ENCODE measurements at places on chromosomes 16 and 17.

DNA sequence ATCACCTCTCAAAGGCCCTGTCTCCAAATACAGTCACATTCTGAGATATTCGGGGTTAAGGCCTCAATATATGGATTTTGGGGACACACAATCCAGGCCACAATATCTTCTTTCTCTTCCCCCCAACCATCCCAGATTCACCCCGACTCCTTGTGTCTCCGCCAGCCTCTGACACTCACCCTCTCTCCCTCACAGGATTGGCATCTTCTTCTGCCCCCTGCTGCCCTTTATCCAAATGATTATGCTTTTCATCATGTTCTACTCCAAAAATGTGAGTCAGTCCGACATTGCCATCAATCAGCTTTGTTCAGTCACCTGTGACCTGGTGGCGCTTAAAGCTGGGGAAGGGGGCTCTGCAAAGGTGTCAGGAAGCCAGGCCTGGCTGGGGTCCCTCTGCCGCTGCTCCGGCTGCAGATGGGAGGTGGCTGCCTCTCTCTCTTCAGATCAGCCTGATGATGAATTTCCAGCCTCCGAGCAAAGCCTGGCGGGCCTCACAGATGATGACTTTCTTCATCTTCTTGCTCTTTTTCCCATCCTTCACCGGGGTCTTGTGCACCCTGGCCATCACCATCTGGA lies 35.1 kb downstream of the GDE1 start:
- DNase-seq, result no peak

DNA sequence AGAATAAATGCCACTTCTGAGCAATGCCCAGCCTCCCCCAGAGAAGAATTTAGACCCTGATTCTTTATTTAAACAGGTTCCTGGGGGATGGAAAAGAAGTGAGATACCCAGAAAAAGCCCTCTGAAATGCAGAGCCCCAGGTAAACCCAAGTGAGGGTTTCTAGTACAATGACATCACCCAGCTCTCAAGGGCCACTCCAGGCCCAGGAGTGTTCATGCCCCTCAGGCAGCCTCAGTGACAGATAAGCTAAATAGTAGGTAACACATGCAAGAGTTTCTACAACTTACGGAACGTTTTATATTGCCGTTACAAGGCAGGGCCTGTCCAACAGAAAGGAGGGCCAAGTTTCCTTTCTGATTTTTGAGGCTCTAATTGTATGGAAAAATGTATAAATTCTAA lies 683.7 kb upstream of the SALL1 start:
- DNase-seq, result no peak

DNA sequence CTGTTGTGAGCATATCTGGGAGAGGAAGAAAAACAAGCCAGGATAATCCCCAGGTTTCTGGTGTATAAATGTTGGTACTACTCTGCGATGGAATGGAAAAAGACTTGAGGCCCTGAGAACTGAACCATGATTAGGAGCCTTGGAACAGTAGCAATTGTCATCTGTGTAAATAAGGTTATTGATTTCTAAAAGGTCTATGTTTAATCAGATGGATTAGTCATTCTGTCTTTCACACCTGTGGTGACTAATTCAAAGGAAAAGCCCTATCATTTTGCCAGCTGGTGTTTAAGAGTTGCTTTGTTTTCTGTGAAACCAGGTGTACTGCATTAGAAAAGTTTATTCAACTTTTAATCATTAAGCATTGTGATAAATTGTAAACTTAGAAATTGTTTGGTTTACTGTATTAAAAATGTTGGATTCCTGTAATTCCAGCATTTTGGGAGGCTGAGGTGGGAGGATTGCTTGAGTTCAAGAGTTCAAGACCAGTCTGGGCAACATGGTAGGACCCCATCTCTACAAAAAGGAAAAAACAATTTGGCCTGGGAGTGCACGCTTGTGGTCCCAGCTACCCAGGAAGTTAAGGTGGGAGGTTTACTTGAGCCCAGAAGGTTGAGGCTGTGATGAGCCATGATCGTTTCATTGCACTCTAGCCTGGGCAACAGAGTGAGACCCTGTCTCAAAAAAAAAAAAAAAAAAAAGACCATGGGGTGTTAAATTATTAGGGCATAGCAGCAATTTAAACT lies 29.0 kb upstream of the KPNB1 start:
- DNase-seq, result no peak

GRCh38 chr17:6421700-6422604 lies 13.0 kb downstream of the AIPL1 start:
- peak; percentile 62 for DNase-seq

DNA sequence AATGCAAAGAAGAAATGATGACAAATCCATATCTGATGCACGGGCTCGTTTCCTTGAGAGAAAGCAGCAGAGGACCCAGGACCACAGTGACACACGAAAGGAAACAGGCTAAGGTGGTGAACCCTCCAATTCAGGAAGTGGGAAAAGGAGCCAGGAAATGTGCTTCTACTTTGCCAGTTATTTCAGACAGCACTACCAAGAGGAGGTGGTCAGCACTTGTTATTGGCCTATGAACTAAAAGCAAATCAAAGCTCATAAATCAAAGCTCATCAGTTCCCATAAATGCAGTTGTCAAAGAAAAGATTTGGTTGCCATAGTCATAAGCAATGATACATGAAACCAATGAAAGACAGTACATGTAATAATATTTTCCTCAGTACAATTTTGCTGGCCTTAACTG lies 12.6 kb upstream of the CLTC start:
- no peak for DNase-seq

DNA sequence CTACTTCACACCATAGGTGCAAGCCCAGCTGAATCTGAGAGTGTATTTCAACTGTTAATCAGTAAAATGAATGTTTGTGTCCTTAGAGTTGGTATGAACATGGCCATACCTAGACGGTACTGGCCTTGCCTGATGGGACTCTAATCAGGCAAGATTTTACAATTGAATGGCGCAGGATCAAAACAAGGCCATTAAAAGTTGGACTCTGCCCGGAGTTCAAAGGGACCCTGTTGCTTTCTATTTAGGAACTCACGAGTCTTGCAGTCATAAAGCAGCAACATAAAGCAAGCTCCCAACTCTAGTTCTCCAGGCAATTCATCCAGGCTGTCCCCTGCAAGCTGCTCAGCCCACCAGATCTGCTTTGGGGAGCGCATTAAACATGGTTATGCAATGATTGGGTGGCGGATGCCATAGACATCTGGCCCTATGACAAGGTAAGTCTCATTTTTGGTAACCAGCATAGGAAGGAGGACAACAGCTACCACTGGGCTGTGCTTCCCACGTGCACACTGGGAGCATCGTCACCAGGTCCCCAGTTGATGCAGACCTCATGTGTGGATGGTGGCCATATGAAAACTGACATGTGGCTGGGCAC lies 8.8 kb downstream of the TMEM186 start:
- no peak for DNase-seq

GRCh38 chr16:17501321-17501720 lies 30.6 kb upstream of the XYLT1 start:
- no peak for DNase-seq
